Kidney (tissue), 22 donors: ENCODE measurements at places on chromosomes 5 and 9. TPM values are rescaled to one million over a fixed set of nuclear protein-coding genes. Genes with fewer than 3 reads are reported as not detected.

The MAMDC4 gene
- total RNA-seq: 8.1 TPM

DNA sequence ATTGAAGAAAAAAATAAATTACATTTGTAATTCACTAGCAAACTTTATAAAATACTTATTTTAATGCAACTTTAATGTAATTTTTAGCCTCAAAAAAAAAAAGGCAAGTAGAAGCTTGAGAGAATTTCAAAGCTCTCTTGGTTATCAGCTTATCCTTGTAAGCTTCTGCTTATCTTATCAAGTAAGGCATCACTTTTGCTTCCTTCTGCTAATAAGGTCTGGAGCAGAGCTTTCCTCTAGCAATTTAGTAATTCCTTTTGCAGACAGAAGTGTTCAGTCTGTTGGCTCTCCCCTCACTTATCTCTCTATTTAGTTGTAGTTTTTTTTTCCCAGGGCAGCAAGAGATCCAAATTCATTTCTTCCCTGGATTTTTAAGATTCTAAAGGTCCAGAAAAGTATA lies 525.0 kb downstream of the ISL1 start:
- DNase-seq: no peak

DNA sequence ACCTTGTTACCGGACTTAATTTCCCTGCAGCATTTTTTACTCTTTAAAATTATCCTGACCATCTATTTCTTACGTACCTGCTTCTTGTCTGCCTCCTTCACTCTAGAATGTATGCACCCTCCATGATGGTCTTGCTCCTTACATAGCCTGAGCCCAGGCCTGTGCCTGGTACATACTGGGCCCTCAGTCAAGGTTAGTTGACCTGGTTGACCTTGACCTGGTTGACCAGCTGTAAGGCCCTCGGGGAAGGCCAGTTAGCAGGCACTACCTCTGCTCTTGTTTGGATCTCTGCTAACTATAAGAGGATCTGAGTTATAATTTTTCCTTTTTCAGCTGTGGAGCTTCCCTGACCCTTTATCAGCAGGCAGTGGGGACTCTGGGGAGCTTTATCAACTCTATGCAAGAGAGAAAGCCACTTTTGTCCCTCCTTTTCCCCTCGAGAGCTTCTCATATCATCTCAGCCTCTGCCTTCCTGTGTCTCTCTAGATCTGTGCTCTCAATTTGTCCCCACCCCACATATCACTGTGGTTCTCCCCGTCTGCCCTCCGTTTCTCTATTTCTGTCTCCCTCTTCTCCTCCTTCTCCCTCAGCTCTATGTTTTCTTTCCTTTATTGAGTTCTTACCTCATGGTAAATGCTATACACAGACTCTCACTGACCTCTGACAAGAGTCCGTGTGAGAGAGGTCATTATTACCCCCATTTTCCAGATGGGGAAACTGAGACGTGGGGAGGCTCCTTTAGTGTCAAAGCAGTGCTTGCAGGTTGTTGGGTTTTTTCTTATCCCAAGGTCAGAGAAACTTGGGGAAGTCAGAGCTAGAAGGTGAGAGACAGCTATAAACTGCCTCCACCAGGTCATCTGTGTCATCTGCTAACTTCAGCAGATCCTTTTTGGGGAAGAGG lies 28.6 kb downstream of the SPRY4 start:
- DNase-seq: no peak

The AGXT2 gene
- 8.0 TPM for total RNA-seq

GRCh38 chr5:122291000-122291901 lies 20.8 kb upstream of the SNCAIP start:
- peak; percentile 70 for DNase-seq

GRCh38 chr5:127804886-127805426 lies 101.8 kb downstream of the CCDC192 start:
- DNase-seq: no peak

The TRIM7 gene
- 6.3 TPM for total RNA-seq

The DMRTA1 gene
- total RNA-seq: 2.3 TPM

The CCL19 gene
- 60.8 TPM for total RNA-seq

DNA sequence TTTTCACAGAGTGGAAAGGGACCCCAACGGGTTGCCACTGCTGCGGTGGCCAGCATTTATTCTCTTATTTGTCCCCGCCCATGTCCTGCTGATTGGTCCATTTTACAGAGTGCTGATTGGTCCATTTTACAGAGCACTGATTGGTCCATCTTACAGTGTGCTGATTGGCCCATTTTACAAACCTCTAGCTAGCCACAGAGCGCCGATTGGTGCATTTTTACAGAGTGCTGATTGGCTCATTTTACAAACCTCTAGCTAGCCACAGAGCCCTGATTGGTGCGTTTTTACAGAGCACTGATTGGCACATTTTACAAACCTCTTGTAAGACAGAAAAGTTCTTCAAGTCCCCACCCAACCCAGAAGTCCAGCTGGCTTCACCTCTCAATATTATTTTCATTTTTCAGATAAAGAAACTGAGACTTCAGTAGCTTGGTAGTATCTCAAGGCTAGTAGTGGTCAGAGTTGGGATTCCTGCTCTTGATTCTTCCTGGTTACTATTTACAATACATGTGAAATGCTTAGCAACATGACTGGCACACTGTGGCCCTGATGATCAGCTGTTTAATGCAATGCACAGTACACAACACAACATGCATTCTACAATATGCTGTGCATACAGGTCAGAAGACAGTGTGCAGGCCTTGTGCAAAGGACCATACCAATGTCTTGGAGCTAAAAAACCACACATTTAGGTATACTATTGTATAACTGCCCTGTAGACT lies 63.6 kb upstream of the BOD1 start:
- DNase-seq: no peak

- DNase-seq: no peak
Measured at GRCh38 chr5:149749481-149750365, 19.6 kb downstream of the PPARGC1B start.

DNA sequence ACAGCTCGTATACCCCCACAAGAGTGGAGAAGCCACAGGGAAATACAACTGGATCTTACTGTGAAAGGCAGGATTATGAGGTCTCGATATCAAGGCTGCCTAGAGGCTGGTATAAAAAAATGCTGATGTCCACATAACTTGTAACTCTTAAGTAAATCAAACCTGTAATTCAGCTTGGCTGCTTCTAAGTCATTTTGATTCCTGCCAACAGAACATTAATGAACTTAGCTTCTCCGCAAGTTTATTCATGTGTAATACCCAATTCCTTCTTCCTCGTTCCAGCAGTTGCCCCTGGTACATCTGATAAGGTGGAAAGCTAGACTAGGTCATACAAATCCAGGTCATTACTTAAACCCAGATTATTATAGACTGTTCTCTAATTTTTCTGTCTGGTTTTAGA lies 16.4 kb upstream of the SMIM15 start:
- DNase-seq: no peak

The PCDHB4 gene
- total RNA-seq: 5.8 TPM

The DNAI1 gene
- total RNA-seq: 3.0 TPM

The TRIM14 gene
- total RNA-seq: 26.3 TPM

The IQGAP2 gene
- 23.2 TPM for total RNA-seq

GRCh38 chr9:96858018-96858573 lies 3.8 kb upstream of the ZNF782 start:
- DNase-seq: no peak

GRCh38 chr5:158755986-158756385 lies 343.7 kb downstream of the EBF1 start:
- peak; percentile 37 for DNase-seq

DNA sequence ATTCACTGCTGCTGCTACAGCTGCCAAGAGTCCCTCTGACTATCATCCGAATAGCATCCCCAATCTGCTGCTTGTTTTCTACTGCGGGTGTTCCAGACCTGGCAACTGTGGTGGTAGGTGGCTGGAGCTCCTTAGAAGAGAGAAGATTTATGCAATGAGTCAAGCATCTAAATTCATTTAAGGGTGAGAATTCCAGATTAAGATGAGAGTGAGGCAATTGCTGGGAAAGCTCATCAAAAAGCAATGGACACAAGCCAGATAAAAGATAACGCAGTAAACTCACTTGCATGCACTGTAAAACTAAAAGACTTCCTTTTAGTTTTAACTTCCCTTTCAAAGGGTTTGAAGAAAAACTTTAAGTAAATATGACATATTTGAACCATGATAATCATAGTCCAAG lies 3.9 kb downstream of the PLK2 start:
- DNase-seq: no peak

DNA sequence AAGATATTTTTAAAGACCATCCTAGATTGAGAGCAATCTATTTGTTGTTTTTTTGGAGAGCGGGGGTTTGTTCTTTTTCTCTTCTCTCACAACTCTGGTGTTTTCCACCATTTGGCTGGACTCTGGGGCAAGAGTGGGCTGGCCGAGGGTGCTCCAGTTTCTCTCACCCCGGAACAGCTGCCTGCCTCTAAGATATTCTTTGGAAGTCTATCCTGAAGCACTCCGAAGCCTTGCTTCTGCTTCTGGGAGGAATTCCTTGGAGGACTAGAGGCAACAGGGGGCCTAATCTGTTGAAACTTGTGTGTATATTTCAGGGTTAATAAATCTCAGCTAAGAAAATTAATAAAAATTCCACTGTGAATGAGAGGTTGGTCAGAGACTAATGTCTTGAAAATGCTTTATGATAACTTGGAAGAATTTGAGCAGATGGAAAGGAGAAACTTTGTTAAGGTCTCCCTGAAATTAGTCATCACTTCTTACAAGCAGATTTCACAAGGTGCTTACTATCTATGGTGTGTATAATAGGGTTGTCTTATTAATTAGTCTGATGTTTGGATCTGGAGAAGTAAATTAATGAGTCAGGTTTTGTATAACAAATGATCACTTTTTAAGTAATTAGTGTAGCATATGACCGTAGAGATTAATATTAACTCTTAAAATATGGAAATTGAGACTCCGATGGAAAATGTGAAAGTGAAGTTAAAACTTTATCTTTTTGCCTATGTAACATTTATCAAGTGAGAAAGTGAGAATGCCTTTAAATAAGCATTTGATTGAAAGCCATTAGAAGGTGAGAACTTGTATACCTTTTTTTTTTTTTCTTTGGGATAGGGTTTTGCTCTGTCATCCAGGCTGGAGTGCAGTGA lies 4.0 kb downstream of the MAN2A1 start:
- DNase-seq: no peak
